ENCODE measurements at places on chromosomes 3 and 15.

DNA sequence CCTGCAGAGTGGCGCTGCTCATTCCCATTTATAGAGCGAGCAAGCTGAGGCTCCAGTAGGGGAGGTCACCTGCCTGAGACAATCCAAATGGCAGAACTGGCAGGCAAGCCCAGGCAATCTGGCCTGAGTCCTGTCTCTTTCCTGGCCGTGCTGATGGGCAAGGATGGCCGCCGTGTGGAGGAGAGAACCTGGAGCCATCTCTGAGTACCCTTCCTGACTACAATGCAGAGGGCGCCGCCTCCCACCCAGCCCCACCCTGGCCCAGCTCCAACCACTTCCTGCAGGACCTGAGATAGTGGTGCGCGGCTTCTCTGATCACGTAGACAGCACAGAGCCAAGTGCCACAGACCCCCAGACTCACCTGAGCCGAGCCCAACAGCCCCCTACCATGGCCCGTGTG, 7.0 kb downstream of the TLR9 start:
- no peak for DNase-seq

DNA sequence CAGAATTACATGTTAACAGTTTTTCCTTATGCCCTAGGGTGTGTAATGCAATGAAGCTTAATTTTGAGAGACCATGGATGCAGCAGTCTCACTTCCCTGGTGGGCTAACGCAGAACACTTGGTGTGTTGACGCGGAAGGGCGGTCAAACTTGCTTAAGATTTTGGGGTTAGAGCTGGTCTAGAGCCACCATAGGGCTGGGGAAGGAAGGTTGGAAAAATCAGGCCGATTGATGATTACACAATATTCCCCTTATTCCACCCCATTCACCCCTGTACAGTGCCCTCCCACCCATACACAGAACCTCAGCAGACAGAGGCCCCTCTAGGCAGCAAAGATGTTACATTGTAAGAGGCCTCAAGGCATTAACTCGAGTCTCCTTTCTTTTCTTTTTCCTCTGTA, 24.3 kb downstream of the VGLL4 start:
- no peak for DNase-seq

- no peak for DNase-seq
These were observed 49.8 kb upstream of the SSR3 start for GRCh38 chr3:156604642-156605144.

GRCh38 chr3:118408431-118408830, 626.2 kb downstream of the IGSF11 start:
- no peak for DNase-seq

- no peak for DNase-seq
These were observed 53.3 kb downstream of the ST6GAL1 start for GRCh38 chr3:186983659-186984058.

DNA sequence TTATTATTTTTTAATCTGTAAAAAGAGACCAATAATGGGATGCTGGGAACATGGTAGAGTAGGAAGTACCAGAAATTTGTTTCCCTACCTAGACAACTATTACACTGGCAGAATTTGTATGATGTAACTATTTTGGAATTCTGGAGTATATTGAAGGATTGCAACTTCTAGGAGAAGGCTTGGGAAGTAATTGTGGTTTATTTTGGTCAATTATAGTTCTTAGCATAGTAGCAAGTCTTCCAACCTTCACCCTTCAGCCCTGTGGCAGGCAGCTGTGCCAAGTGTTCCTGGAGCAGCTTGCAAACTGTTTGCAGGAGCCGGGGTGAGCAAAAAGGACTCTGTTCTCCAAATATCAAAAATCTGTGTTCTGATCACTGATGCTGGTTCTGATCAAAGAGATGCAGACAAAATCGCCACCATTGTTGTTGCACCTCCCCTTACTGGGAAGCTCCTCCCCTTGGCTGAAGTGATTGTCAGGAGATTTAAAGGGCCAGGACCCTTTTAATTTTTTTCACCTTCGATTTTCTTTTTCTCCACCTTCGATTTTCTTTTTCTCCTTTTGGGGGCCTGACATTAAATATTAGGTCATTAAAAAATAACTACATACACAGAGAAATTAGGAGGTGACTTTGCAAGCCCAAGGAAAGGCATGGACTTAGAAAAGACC, 363.3 kb downstream of the SLC9A9 start:
- no peak for DNase-seq

DNA sequence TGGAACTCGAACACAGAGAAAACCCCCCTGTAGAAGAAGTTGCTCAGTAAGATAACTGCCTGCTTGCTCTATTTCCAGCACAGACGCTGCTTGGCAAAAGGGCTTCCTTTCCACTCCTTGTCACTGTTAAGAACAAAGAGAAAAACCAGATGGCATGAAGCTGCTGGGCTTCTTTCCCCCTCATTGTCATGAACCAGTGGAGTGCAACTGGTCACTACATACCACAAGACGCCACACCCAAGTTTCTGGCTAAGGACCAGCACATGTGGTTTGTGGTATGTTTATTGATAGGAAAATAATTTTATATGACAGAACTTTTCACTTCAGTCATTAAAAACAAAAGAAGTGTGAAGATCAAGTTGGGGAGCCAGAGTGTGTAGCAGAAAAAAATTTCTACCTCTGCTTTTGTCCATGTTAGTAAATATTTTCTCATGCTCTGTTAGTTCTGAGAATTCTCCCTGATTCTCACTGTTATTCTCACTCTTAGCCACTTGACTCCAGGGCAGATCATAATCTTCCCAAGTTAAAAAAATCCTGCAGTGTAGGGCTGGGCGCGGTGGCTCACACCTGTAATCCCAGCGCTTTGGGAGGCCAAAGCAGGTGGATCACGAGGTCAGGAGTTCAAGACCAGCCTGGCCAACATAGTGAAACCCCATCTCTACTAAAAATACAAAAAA, 37.9 kb downstream of the CLK3 start:
- no peak for DNase-seq

GRCh38 chr3:121794264-121794983, 40.4 kb downstream of the IQCB1 start:
- DNase-seq, result no peak

DNA sequence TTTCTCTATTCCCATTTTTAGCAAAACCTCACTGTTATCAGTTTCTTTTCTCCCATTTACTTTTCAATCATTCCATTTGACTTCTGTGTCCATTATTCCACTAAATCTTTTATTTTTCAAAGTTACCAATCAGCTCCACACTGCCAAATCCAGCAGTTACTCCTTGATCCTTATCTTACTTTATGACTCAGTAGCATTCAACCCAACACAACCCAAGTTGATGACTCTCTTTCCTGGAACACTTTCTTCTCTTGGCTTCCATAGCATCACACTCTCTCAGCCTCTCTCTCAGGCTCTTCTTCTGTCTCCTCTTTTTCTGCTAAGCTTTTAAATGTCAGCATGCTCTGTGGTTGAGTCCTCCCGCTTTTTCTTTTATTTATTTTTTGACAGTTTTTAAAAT, 36.3 kb downstream of the RASGRP1 start:
- no peak for DNase-seq

GRCh38 chr3:133025546-133025945, 12.6 kb upstream of the TMEM108 start:
- no peak for DNase-seq

DNA sequence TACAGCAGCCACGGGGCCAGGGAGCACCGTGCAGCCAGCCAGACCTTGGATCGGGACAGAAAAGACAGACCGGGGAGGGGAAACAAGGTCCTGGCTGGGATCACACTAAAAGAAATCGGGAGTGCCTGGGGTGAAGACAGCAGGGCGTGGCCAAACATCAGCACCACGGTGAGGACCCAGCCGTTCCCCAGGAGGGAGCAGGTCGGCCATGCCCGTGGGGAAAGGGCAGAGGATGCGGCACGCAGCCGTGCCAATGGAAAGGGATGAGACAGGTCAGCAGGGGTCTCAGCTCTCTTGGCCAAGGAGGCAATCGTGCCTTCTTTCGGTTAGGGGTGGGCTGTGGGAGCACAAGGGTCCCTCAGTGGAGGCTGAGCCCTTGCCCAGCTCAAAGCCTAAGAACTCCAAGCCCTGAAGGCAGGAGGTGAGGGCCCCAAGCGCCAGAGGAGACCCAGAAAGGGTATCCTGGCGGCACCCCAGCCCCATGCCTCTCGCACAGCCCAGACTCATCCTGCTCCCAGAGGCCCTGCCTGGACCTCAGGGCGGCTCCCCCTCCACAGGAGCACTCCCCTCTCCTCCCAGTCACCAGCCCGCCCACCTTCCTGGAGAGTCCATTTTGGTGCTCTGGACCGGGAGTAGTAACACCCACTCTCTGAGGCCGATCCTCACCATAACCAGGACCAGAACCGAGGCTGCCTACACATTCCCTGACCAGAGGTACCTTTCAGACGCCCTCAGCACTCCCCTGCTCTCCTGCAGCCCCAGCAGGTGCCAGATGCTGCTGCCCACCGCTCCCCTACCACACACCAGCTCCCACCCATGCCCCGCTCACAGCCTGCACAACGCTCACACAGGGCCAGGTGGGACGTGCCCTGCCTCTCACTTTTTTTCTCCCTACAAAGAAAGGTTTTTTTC, 23.2 kb upstream of the OCA2 start:
- no peak for DNase-seq
